ENCODE measurements at places on chromosomes 7 and 10.
A peak's percentile ranks its signal among the peaks of the same experiment; 100 is the strongest.

- peaks cover 3% of the 10 kb centered on the region for H3K27me3 ChIP-seq
- no peaks in the 10 kb centered on the region for H3K4me1 ChIP-seq
- H3K36me3 ChIP-seq = no peaks in the 10 kb centered on the region
- H3K4me3 ChIP-seq = no peak overlapping the region
- no peak overlapping the region for H3K27ac ChIP-seq
Measured at GRCh38 chr10:14670551-14671240, 104.0 kb downstream of the FAM107B start.

- DNase-seq = peak; percentile 5
- H3K27ac ChIP-seq = no peak overlapping the region
- no peaks in the 10 kb centered on the region for H3K36me3 ChIP-seq
- no peak overlapping the region for H3K4me3 ChIP-seq
Measured at GRCh38 chr10:105950410-105950809, 1214.1 kb downstream of the SORCS1 start.

- H3K27me3 ChIP-seq = no peaks in the 10 kb centered on the region
- no peak for DNase-seq
- H3K27ac ChIP-seq = no peak overlapping the region
- no peaks in the 10 kb centered on the region for H3K36me3 ChIP-seq
- H3K4me1 ChIP-seq = no peaks in the 10 kb centered on the region
Measured at GRCh38 chr7:104804696-104805095, 209.3 kb upstream of the KMT2E start.

DNA sequence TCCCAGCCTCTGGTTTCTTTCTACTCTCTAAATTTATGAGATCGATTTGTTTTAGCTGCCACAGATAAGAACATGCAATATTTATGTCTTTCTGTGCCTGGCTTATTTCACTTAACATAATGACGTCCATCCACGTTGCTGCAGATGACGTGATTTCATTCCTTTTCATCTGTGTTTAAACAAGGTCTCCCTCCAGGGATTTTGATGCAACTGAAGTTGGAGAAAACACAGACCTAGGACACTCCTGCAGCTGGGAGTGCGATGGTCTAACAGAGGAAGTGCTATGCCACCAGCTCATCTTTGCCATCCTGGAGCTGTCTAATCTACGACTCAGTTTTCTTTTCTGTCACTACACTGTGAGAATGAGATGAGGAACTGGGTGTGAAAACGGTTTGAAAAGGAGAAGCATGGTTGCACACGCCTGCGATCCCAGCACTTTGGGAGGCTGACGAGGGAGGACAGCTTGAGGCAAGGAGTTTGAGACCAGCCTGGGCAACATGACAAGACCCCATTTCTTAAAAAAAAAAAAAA is 1.5 kb upstream of the KCTD7 start:
- no peak for DNase-seq
- H3K4me1 ChIP-seq = peaks cover 37% of the 10 kb centered on the region
- no peaks in the 10 kb centered on the region for H3K36me3 ChIP-seq
- no peak overlapping the region for H3K27ac ChIP-seq
- no peaks in the 10 kb centered on the region for H3K27me3 ChIP-seq

DNA sequence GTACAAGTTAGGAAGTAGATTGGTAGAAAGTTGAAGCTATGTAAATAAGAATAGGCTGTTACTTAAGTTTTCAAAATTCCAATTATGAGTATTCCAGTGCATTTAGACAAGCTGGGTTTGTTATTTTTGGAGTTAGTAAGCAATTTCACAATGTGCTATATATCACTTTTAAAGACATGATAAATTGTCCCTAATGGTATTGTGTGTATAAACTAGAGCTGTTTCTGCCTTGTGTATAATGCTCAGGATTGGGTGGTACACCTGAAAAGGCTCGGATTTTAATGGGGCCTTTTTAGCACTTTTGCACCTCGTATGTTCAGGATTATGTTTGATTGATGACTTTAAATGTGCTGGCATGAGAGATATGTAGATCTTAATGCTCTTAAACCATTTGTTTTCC is 175.8 kb downstream of the VTI1A start:
- no peaks in the 10 kb centered on the region for H3K27me3 ChIP-seq
- no peaks in the 10 kb centered on the region for H3K36me3 ChIP-seq
- no peaks in the 10 kb centered on the region for H3K4me1 ChIP-seq
- no peak overlapping the region for H3K4me3 ChIP-seq
- H3K27ac ChIP-seq = no peak overlapping the region
- DNase-seq = no peak

DNA sequence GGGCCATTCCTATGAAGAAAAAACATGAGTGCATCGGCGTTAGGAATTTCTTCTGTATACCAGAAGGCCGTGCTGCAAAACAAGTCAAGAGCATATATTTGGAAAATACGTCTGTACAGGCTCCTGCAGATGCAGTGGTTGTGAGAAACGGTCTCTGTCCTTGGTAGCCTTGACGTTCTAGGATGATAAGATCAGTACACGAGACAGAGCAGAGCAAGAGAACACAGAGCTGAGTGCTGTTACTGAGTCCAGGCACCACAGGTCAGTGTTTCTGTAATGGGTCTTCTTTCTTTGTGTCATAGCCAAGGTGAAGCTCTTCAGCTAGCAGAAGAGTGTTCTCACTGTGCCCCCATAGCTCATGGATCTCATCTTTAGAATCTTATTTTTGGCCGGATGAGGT is 62.8 kb downstream of the WDR37 start:
- H3K4me1 ChIP-seq = no peaks in the 10 kb centered on the region
- no peak for DNase-seq
- no peak overlapping the region for H3K27ac ChIP-seq
- no peaks in the 10 kb centered on the region for H3K27me3 ChIP-seq

- H3K4me3 ChIP-seq = no peak overlapping the region
- H3K36me3 ChIP-seq = peaks cover 14% of the 10 kb centered on the region
- H3K4me1 ChIP-seq = no peaks in the 10 kb centered on the region
- no peak for DNase-seq
Measured at GRCh38 chr7:128069373-128070364, 38.4 kb upstream of the LRRC4 start.

GRCh38 chr10:123421461-123421860 is 244.7 kb upstream of the GPR26 start:
- no peaks in the 10 kb centered on the region for H3K4me1 ChIP-seq
- H3K27ac ChIP-seq = no peak overlapping the region
- no peaks in the 10 kb centered on the region for H3K27me3 ChIP-seq
- H3K4me3 ChIP-seq = no peak overlapping the region
- no peak for DNase-seq
- H3K36me3 ChIP-seq = no peaks in the 10 kb centered on the region

DNA sequence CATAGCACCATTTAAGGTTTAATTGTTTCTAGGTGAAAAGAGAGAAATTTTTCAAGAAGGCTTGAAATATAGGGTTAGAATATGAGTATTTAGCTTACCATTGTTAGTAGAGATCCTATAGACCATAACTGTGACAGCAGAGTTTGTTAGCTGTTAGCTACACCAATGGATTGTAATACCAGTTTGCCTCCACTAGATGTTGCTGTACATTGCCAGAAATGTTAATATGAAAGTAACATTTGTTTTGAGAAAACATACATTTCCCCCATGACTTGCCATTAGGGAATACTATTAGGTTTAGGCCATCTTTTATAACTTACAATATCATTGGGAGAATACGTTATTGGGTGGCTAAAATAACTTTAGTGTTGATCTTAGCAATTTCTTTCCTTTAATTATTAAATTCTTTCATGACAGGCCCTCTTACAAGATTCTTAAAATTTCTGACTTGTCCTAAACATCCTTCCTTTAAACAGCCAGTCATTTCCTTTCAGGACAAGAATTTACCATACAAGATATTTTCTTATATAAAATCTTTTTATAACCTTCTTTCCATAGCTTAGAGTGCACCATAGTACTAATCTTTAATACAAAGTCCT is 39.5 kb downstream of the ZNF117 start:
- no peaks in the 10 kb centered on the region for H3K36me3 ChIP-seq
- peak; percentile 16 for DNase-seq
- H3K4me3 ChIP-seq = no peak overlapping the region

Data from GM12878 (cell line).